NCI-H510A treated with DMSO at 0.1 percent for 48 hours (cell line): ENCODE measurements at places on chromosomes 12 and 14.

- peak; percentile 69 for DNase-seq
Observed at GRCh38 chr12:109110988-109111495, 5.3 kb upstream of the ACACB start.

DNA sequence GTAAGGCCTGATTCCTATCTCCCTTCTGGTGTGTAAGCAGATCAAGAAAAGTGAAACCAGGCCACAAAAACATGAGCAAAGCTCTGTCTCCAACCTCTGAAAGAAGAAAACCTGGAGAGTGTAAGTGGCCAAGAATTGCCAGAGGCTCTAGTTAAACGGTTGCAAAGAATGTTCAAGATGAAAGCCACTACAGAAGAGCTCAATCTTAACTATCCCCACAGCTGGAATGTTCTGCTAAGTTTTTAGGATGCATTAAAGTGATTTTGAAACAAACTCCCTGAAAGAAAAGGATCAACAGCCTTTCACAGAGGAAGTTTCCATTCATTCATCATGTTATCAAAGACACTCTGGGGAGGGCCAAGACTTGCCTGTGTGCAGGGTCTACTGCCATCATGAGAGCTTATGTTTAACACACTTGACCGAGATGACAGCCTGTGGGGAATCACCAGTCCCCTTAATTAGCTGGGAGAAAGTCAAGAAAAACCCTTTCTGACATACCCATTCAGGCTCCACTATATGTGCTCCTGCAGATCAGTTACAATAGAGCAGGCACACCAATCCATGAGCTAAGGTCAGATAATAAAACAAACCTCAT lies 128.0 kb upstream of the OVCH1 start:
- no peak for DNase-seq

DNA sequence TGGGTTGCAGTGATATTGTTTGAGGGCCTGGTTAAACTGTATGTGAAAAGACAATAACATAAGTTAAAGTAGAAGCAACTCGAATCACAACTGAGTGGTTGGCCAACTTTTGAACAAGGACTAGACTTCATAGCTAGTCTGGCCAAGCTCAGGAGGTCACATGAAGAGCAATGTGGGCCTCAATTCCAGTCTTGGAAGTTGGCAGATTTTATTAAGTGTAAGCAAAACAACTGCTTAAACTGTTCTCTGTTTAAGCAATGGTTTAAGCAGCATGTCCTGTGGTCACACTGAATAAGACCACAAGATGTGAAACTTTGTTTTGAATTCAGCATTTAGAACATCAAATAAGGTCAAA lies 100.4 kb downstream of the TMTC3 start:
- DNase-seq: no peak

DNA sequence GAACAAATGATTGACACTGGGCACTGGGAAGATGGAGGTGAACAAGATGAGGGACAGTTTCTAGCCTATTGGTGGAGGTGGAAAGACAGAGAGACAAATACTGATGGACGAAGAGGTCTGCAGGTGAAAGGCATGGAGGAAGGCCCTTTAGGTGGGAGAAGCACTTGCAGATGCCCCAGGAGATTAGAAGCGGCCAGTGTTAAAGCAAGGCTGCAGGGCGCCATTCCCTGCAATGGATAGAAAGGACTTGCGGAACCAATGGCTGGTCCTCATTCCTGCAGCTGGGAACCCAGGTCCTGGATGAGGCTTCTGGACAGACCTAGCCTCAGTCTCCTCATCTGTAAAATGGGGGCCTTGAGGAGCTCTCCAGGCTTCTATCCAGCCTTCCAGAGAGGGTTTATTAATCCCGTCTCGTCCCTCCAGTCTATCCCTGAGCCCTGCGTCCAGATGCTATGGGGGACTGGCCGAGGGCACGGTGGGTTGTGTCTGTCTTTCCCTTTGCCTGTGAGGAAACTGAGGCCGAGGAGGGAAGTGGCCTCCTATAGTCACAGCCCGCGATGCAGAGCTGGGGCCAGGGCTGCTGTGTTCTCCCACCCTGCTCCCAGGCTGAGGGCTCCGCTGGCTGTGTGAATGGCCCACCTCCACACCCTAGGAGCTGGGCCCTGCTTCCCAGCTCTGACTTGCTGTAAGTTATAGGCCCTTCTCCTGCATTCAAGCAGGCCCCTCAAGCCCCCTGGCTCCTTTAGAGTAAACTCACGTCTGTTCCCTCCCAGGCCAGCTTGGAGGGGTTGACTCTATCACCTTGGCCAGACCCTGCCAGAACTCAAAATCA lies 33.0 kb downstream of the CYP46A1 start:
- DNase-seq: no peak

GRCh38 chr14:69613312-69614073 lies 2.1 kb downstream of the SUSD6 start:
- no peak for DNase-seq

- no peak for DNase-seq
Observed at GRCh38 chr14:32009221-32009975, 67.7 kb upstream of the ARHGAP5 start.

- no peak for DNase-seq
Observed at GRCh38 chr14:50829489-50830043, 1.4 kb downstream of the NIN start.

- peak; percentile 24 for DNase-seq
Observed at GRCh38 chr12:68451261-68452077, 119.3 kb upstream of the MDM1 start.

DNA sequence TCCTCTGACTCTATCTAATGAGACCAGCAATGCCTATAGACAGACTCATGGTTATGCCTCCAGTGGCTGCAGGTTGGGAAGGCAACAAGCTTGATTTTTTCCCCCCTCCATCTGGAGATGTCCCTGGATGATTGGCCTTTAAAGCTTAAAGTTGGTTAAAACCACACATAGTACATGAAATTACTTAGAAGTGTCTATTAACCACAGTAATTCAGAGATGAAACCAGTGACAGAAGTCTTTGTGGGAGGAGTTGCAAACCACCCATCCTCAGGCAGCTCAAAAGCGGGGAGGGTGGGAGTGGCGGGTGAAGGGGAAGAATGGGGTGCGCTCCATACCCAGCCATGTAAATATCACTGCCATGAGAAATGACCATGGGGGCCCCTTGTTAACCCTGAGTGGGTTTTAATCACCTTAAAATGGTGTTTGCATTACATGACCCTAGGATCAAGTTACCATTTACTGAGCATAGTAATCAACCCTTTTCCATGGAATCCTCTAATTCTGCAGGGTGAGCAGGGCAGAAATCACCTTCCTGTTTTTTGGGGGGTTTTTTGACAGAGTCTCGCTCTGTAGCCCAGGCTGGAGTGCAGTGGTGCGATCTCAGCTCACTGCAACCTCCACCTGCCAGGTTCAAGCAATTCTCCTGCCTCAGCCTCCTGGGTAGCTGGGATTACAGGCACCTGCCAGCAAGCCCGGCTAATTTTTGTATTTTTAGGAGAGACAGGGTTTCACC lies 133.5 kb downstream of the FOXN3 start:
- no peak for DNase-seq

- DNase-seq: no peak
Observed at GRCh38 chr14:83347874-83348273, 1814.2 kb upstream of the SEL1L start.

GRCh38 chr14:68879321-68879781 lies 86.5 kb upstream of the ZFP36L1 start:
- no peak for DNase-seq

- DNase-seq: peak; percentile 18
Observed at GRCh38 chr12:107404981-107405380, 280.6 kb upstream of the PWP1 start.

DNA sequence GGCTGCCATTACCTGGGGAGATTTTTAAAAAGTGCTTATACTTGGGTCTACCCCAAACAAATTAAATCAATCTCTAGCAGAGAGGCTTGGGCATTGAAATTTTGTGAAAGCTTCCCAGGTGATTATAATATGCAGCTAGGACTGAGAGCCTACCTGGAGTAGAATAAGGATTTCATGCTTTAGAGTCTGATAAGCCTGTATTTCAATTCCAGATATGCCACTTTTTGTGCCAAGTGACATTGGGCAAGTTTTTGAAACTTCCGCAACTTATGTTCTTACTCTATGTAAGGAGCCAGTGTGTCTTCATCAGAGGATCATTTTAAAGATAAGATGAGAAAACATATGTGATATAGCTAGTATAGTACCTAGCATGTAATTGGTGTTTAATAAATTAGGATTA lies 159.8 kb upstream of the LRIG3 start:
- DNase-seq: no peak

DNA sequence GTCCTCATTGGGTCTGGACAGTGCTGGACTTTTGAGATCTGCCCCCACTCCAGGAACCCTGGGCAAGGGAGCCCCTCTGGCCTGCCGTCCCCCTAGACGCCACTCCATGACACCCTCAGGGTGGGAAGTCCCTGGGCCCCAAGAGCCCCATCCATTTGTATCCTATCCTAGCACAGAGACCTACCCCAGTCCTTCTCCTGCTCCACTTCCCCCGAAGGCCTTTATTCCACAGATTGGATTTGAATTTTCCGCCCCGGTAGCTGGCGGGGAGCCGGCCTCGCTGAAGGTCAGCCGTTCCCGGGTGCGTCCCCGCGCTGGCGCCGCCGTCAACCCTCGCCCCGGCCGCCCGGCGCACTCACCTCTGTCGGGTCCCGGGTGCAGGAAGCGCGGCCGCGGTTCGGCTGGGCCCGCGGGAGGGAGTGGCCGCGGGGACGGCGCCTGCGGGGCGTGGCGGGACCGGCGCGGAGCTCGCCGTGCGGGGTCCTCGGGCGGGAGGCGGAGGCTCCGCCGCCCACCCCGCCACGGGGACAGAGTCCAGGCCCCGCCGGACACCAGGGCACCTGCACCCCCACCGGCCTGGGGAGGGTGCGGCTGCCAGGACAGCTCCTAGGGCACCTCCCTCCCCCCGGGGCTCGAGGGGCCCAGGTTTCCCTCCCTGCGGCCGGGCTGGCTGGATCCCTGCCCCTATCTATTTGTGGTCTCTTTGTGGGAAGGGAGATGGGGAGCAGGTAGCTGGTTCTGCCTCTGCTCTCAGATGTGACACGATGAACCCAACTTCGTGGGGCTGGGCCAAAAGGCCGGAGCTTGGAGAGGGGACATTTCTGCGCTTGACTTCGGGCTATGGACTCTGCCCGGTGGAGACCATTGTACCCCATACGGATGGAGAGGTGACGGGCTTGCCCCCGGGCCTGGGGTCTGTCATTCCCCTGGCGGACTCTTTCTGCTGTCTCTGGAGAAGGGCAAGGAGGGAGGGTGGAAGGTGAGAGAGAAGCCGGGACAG lies 19.9 kb upstream of the GPR68 start:
- DNase-seq: no peak

GRCh38 chr12:46493150-46493833 lies 120.7 kb upstream of the SLC38A2 start:
- DNase-seq: no peak

DNA sequence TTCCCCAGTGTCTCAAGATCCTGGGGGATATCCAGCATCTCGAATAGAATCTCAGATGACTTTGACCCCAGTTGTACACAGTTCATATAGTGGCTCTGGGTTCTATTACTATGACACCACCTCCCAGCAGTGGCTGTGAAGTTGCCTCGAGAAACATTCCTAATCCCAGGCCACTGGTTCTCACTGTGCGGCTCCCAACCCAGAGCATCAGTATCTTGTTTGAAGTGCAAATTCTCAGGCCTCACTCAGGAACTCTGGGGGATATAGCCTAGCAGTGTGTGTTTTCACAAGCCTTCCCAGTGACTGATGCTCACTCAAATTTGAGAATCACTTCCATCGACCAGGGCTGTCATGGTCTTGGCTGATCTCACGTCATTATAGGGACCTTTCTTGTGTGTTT lies 69.3 kb upstream of the IGF1 start:
- no peak for DNase-seq

- DNase-seq: no peak
Observed at GRCh38 chr14:28375295-28375694, 391.3 kb upstream of the FOXG1 start.

GRCh38 chr12:79648881-79649280 lies 41.9 kb downstream of the PAWR start:
- DNase-seq: no peak
